HT1080 (cell line): ENCODE measurements at places on chromosomes 6 and 20. TPM values are rescaled to one million over a fixed set of nuclear protein-coding genes. Genes with fewer than 3 reads are reported as not detected.
A peak's percentile ranks its signal among the peaks of the same experiment; 100 is the strongest.

GRCh38 chr6:6277413-6277812 is 43.0 kb downstream of the F13A1 start:
- DNase-seq: peak; percentile 7

GRCh38 chr6:56230976-56231566 is 16.3 kb downstream of the COL21A1 start:
- peak; percentile 76 for DNase-seq

DNA sequence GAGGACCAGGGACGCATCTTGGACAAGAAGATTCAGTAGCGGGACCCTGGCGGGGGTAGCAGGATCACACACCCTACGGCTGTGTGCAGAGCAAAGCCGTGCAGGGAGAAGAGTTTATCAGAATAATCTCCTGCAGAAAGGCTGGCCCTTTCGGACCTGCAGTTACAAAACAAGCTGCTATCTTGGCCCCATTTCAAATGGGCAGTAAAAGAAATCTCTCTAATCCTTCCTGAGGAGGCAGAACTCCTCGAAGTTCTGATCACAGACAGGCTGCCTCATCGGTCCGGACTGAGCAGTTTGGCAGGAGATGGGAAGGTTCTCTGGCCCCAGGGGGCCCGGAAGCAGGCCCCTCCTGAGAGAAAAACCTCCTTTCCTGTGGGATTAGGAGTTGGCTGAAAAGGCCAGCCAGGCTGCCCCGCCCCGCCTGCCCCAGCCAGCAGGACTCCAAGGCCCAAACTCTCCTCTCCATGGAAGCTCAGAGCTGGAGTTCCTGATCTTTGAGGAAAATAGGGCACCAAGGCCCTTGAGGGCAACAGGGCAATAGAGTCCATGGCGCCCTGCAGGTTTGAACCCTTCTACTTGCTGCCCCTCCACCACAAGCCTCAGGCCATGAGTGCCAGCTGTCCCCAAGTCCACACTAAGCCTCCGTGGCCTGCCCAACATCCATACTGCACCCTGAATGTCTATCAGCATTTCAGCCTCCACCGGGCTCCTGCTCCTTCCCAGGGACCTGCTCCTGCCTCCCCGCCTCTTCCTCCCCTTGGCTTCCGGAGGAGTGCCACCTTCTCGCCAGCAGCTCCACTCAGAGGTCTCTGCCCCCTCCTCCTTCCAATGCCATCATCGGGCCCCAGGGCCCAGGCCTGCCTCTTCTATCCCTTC is 141.3 kb downstream of the PREX1 start:
- DNase-seq: peak; percentile 46

DNA sequence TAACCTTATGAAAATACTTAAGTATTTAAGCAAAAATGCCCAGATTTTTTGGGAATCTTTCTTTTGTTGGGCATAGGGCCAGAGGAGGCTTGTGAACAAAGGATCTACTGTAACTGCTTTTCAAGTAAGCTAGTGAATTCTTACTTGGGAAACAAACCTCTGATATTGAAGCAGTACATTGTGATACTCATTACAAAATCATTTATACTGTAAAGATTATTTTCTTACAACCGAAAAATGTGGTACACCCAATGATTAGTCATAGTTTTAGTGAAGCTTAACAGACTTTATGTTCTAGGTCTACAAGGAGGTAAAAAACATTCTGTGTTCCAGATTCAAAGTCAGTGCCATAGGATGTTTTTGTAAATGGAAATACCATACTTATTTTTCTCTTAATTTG is 272.9 kb upstream of the KCNQ5 start:
- peak; percentile 81 for DNase-seq

DNA sequence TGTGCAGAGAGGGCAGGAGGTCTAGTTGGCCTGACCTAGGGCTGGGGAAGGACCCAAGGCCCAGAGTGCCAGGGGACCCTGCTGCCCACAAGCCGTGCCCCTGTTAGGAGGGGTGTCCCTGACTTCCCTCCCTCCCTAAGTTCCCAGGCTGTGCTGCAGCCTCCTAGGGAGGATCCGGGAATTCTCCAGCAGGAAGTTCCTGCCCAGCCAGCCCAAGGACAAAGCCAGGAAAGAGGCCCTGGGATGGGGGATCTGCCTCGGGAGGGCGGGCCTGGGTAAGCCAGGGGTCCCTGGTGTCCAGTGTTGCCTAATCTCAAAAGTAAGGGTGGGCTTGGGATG is 9.3 kb upstream of the BAK1 start:
- DNase-seq: no peak

DNA sequence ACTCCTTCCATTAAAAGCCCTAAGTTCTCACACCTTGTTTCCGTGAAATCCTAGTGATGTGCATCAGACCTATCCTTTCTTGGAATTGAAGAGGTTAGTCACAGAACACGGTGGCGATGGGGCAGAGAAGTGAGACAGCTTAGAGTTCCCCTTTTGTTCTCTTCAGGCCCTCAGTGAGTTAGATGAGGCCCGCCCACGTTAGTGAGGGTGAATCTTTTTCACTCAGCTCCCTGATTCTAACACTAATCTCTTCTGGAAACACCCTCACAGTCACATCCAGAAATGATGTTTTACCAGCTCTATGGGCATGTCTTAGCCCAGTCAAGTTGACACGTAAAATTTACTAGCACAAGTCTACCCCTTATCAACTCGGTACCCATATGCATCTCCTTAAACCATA is 172.7 kb upstream of the NOX3 start:
- DNase-seq: no peak

DNA sequence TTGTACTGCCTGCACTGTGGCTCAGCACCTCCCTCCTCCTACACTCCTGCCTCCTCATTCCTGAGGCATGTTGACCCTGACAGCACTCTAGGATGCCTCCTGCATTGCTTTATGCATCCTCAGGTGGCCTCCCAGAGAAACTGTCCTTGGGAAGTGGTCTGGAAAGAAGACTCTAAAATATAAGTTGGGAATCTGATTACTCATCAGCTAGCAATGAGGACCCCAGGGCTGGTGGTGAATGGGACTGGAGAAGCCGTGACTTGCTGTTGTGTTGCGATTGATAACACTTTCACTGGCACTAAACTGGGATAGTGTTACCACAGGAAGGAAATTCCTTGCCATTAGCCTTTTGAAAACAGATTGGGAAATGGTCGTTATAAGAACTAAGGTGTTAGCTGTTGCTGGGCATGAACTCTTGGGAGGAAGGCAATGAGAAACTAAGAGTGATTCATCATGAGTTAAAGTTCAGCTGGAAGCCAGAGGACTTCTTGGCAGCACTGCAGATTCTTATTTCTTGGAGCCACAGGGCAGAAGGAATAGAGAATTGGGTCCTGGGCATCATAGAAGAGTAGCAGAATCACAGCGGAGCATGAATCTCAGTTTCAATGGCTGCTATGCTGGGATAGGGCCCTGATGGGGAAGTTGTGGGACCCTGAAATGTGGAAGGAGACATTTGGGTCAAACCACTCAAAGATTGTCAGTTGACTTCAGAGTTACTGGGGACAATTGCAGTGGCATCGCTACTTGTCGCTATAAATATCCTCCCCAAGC is 10.1 kb upstream of the SIRPD start:
- peak; percentile 97 for DNase-seq

GRCh38 chr6:134956032-134956431 is 6.1 kb upstream of the ALDH8A1 start:
- no peak for DNase-seq

- DNase-seq: peak; percentile 17
These were observed 144.0 kb downstream of the BCKDHB start for GRCh38 chr6:80250391-80250997.

GRCh38 chr6:157570104-157570503 is 189.1 kb downstream of the ZDHHC14 start:
- DNase-seq: no peak

- DNase-seq: no peak
These were observed 20.7 kb downstream of the CNR1 start for GRCh38 chr6:88145298-88145963.

MRS2 gene
- 19.4 and 19.7 TPM in 2 replicates for total RNA-seq

SOX18 gene
- 0.11 and 0.57 TPM in 2 replicates for total RNA-seq

EFCAB8 gene
- total RNA-seq: not detected in 2 replicates

TSPO2 gene
- 0.34 and 0.43 TPM in 2 replicates for total RNA-seq

GJA10 gene
- total RNA-seq: not detected in 2 replicates
